CMK (cell line): ENCODE measurements at places on chromosomes 7 and 10.

- no peak for DNase-seq
Measured at GRCh38 chr7:151575410-151575809, 55.7 kb upstream of the RHEB start.

- DNase-seq: no peak
Measured at GRCh38 chr10:116038259-116038658, 234.7 kb downstream of the GFRA1 start.

- no peak for DNase-seq
Measured at GRCh38 chr7:114502454-114503254, 88.0 kb downstream of the FOXP2 start.

DNA sequence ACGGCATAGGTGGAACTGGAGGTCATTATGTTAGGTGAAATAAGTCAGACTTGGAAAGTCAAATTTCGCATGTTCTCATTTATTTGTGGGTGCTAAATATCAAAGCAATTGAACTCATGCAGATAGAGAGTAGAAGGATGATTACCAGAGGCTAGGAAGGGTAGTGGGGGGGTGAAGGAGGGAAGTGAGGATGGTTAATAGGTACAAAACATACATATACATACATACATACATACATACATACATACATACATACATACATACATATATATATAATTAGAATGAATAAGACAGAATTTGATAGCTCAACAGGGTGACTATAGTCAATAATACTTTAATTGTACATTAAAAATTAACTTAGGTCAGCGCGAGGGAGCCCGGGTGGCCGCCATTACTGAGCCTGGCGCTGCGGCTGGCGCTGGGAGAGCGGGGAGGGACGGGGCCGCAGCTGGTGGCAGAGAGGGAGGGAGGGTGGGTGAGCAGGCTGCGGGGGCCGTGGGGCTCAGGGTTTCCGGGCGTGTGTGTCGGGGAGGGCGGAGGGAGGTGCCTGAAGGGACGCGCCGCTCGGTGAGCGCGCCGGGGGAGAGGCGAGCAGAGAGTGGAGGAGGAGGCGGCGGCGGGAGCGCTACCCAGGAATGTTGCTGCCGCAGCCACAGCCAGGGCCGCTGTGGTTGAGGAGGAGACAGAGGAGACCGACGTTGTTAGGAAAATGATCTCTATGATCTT, 85.8 kb upstream of the EGFR start:
- no peak for DNase-seq

DNA sequence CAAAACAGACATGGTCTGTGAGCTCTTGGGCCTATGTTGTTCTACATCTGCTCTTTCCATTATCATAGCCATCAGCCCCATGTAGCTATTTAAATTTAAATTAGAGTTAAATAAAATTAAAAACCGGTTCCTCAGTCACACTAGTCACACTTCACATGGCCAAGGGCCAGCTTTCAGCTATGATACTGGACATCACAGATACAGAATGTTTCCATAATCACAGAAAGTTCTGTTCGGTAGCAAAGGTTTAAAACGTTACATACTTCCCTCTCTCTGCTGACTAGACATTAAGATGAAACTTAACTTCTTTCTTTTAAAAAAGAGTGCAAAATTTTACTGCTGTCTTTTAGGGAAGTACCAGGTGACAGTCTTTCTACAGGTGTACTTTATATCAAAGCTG, 43.0 kb downstream of the SRPK2 start:
- DNase-seq: no peak

DNA sequence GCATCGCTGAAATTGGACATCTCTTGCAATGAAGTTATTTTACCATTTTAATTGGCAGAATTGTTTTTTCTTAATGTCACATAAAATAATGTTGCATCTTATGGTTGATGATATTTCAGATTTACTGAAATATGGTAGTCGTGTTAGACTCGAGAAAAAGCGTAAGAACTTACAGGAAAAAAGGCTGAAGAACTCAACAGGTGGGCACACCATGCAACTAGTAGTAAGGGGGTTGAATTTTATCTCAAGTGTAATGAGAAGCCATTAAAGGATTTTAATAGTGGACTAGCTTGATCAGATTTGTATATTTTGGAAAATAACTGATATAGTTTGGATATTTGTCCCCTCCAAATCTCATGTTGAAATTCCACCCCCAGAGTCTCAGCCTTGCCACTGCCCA, 41.1 kb downstream of the MSRB2 start:
- DNase-seq: no peak

DNA sequence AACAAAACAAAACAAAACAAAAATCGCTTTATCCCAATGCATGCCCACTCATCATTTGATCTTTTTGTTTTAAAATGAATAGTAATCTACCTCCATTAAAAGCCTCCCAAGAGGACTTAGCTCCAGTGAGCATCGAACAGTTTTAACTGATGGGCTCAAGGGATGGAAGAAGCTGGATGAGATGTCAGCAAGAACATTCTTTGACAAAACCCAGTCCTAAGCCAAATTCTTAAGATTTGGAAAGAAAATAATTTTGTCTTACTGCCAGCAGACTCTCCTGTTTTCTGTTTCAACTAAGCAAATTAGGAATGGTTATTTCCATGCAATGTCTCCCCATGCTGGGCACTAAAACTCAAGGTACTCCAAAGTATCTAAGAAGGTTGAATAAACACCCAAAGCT, 127.3 kb downstream of the RNLS start:
- DNase-seq: no peak

GRCh38 chr7:24718977-24719491, 38.2 kb downstream of the GSDME start:
- no peak for DNase-seq

- no peak for DNase-seq
Measured at GRCh38 chr10:99920486-99920885, 89.3 kb downstream of the DNMBP start.

DNA sequence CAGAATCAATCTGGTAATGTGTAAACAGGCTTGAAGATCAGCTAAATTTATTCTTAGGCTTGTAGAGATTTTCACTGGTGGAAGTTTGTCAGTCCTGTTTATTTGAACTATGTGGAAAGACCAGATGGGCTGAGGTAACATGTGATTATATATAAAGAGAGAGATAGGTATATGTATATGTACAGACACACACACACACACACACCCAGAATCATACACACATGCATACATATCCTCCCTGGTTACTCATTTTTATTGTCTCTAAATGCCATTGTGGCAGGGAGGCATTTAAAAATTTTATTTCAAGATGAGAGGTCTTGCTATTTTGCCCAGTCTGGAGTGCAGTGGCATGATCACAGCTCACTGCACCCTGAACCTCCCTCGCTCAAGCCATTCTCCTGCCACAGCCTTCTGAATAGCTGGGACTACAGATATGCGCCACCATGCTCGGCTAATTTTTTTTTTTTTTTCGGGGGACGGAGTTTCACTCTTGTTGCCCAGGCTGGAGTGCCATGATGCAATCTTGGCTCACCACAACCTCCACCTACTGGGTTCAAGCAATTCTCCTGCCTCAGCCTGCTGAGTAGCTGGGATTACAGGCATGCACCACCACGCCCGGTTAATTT, 78.1 kb upstream of the CYTH3 start:
- no peak for DNase-seq
